ENCODE measurements at places on chromosomes 2 and 18.

DNA sequence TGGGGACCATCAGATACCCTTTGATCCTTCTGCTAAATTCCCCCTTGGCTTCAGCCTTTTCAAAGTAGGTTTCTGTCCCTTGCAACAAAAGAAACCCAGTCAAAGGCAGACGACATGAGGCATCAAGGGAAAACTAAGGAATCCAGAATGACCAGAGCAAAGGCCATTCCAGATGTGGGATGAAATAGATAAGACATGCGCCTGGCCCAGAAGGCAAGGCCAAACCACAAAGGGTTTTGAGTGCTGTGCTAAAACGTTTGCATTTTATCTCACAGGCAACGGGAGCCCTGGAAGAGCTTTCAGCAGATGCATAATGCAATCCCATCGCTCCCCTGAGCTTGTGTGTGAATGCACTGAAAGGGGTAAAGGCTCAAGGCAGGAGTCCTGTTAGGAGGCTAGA lies 17.7 kb downstream of the CXCR1 start:
- no peak for DNase-seq

DNA sequence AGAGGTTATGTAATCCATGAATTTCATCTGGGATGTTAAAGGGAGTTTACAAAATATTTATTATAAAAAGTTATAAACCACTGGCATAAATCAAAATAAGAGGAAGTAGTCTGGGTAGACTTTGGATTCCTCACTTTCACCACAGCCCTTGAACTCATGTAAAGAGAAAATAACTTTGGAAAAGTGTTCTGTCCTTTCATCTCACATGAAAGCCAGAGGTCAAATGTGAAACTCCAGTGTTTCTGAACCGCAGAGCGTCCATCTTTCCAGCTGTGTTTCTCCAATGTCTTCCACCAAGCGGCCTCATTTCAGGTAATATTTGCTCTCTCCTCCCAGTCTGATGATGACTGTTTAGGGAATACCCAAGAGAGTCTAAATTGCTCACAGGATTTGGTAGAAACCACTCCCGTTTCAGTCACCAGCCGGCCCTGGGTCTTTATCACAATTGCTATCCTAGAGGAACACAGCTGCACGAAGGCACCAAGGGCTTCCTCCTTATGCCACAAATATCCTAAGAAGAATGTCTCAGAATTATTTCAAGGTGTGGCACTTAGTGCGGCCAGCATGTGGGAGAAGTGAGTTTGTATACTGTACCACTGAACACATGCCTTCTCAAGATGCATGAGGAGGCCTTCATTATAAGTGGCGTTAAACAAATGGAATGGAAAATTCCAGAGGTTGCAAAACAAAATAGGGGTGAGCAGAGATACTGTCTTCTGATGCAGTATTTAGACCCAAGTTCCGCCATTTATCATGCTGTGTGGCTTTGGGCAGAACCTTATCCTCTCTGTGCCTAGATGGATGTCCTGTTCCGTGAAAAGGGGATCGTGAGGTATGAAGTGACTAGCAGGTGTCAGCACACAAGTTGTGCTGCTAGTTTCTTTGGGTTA lies 63.8 kb downstream of the ACTR2 start:
- DNase-seq = peak; percentile 20

- peak; percentile 69 for DNase-seq
Measured at GRCh38 chr18:70332694-70333093, 43.8 kb downstream of the SOCS6 start.

GRCh38 chr2:86397986-86398385 lies 43.2 kb upstream of the KDM3A start:
- no peak for DNase-seq

- DNase-seq = no peak
Measured at GRCh38 chr2:67085146-67085545, 312.0 kb upstream of the ETAA1 start.

DNA sequence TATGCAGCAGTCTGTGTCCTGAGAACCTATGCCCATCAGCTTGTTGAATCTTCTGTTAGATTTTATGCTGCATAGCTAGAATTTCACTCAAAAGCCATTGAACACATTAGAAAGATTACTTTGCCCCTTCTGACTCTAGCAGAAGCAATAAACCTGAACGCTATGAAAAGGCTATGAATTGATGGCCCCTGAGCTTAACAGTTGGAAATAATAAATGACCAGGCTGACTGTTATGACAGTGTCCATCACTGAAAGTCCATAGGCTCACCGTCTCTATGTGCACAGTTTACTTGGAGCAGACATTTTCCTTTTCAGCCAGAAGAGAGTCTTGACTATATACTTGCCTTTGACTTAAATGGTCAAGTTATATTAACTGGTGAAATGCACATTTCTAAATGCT lies 1618.8 kb upstream of the ACVR2A start:
- DNase-seq = no peak

GRCh38 chr2:36497570-36498163 lies 100.3 kb downstream of the FEZ2 start:
- no peak for DNase-seq

GRCh38 chr18:23460285-23461273 lies 7.5 kb downstream of the RIOK3 start:
- no peak for DNase-seq

- no peak for DNase-seq
Measured at GRCh38 chr2:115414466-115414865, 972.0 kb downstream of the DPP10 start.

GRCh38 chr2:74188018-74188601 lies 9.4 kb upstream of the MOB1A start:
- DNase-seq = peak; percentile 46

DNA sequence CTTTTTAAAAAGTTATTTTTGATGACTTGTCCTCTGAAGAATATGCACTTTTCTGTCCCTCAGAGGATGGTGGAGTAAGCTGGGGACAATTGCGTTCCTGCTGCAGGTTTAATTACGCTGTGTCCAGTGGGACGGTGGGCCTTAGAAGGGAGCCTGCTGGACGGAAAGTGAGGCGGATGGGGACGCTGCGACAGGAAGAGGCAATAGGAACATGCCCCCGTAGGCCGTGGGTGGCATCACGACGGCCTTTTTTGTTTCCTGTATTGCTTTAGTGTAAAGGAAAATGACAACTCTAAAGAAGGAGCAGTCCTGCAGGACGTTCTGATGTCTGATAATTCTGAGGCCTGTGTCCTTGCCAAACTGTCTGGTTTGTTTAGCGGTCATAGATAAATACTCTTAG lies 121.6 kb downstream of the NFATC1 start:
- no peak for DNase-seq

- DNase-seq = no peak
Measured at GRCh38 chr2:108810993-108811957, 24.7 kb downstream of the CCDC138 start.

DNA sequence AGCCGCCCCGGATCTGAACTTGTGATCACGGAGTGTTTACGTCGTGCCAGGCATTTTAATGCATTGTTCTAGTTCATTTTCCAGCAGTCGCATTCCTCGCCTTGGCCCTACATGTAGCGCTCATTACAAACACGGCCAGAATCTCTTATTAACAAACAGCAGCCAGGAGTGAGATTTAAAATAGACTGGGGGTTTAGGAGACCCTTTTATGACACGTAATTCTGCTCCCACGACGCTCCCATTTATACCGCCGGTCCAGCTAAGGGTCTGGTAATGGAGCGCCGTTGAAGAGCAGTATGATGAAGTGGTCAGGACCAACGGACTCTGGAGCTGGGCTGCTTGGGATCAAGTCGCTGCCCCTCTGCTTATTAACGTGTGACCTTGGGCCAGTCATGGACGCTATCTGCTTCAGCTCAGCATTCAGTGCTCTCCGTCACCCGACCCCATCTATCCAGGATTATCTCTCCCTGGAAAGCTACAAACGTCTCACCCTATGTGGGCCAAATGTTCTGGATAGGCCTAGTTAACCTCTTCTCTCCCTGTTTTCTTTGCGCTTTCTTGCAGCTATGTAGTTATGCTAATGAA lies 745 bp downstream of the MSH2 start:
- no peak for DNase-seq

GRCh38 chr2:159285433-159285832 lies 1.1 kb downstream of the WDSUB1 start:
- DNase-seq = no peak

GRCh38 chr2:236592821-236593220 lies 23.2 kb downstream of the ACKR3 start:
- no peak for DNase-seq

GRCh38 chr18:26462355-26462754 lies 86.0 kb downstream of the KCTD1 start:
- DNase-seq = no peak

DNA sequence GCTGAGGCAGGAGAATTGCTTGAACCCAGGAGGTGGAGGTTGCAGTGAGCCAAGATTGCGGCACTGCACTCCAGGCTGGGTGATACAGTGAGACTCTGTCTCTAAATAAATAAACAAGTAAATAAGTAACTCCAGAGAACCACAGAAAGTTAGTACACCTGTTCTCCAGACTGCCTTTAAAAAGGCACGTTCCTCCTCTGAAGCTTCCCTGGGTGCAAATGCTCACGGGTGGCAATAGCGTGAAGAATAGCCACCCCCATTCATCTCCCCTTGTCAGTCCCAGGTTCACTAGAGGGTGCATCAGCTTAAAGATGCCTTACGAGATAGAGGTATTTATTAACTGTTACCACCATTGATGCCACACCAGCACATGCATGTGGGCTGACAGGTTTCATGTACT lies 64.3 kb upstream of the RTN4 start:
- no peak for DNase-seq

GRCh38 chr2:219499058-219499307 lies 292 bp downstream of the GMPPA start:
- no peak for DNase-seq

- DNase-seq = no peak
Measured at GRCh38 chr2:177476897-177477296, 84.3 kb downstream of the AGPS start.

- DNase-seq = no peak
Measured at GRCh38 chr2:10145519-10146357, 23.2 kb downstream of the RRM2 start.

- DNase-seq = no peak
Measured at GRCh38 chr2:30939364-30939763, 132.1 kb upstream of the CAPN13 start.

DNA sequence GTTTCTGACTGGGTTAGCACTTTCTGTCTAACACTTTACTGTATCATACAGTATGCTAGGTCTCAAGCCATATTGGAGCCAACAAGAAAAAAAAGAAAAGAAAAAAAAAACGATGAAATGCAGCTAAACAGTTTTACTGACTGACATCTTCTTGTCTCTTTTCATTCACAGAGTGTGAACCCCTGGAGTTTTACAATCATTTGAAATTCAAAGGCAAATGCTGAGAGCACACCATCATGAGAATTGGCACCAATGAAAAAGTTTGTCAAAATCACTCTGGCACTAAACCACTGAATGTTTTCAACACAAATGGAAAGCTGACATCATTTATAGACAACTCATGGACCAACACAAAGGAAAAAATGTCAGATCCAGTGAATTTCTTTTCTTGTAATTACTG lies 513.3 kb downstream of the LRRTM4 start:
- DNase-seq = no peak

- DNase-seq = no peak
Measured at GRCh38 chr2:230754200-230754599, 41.6 kb downstream of the CAB39 start.

DNA sequence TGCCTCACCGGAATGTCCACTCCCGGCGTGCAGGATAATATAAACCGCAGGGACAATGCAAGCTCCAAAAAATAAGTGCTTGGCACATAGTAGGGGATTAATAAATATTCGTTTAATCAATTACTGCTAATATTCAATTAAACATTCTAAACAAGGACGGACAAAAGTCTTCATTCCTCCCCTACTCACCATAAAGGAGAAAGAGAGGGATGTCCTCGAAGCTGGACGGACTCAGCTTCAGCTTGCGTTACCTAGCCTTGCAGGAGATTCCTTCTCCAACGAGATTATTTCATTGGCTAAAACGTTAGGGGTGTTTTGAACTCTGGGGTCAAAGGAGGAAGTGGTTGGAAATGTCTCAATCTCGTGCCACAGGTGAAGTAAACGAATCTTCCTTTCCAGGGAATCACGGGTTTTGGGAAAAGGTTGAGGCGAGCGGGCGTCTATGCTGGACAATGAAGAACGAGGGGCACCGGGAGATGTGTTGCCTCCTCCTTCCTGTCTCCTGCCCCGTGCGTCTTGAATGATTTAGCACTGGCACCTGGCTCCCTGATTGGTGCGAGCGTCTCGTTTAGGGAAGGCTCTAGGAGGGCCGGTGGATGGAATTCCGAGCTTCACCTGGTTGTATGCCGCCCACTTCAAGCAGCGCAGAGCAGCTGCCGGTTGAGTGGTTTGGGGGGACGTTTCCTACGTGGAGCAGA lies 2.0 kb upstream of the GAD1 start:
- no peak for DNase-seq

GRCh38 chr2:20465716-20466394 lies 19.0 kb downstream of the RHOB start:
- no peak for DNase-seq

DNA sequence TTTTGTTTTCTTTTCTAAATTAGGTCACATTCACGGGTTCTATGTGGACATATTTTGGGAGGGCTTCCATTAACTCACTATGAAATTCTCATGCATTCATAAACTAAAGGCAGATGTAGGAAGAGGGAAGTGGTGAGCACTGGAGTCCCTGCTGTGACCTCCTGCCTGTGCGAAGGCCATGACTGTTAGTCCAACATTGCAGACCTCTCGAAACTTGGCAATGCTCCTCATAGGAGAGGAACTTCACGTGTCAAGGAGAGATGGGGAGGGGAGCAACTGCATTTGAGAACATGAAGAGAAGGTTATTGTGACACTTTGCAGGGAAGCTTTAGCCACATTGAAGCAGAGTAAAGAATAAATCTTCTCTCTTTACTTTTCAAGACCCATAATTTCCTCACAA lies 126.4 kb upstream of the HNMT start:
- peak; percentile 16 for DNase-seq

DNA sequence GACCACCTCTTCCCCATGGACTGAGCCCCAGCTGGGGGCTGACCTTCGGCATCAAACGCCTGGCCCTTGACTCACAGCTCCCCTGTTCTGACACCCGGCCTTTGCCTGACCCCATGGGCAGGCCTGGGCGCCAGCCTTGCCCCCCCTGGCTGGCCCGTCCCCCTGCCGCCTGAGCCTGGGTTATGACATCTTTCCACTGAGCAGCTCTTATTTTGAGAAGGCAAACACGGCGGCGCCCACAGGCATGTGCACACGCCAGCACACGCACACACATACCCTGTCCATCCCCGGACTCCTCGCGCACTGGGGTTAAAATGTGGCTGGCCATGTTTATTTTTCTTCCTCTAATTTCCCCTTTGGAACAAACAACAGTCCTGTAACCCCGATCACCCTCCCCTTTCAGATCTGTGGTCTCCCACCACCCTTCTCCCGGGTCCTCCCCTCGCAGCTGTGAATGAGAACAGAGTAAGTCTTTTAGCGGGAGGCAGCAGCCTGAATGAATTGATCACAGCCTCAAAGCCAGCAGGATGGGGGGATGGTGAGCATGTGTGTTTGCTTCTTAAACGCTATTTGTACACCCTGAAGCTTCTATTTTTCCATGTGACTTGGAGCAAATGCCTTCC lies 11.8 kb upstream of the ATOH8 start:
- DNase-seq = peak; percentile 91

DNA sequence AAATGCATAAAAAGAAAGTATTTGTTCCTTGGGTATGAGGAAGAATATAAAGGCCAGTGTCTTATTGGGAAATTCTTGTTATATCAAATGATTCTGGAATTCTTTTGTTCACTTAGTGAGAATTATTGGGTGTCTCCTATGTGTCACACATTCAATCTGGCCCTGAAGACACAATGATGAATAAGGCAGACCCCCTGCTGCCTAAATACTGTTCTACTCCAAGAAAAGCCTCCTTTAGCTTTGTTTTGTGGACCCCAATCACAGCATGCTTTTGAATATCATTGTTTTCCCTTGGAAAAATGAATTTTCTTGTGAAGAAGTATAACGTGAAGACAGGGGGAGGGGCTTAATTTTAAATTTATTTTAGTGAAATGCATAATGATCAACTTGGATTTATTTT lies 682.4 kb downstream of the LRRTM4 start:
- DNase-seq = no peak
